Activated CD4-positive, alpha-beta T cell treated with anti-CD3 and anti-CD28 coated beads, Interleukin-2, amount 10 ng/mL, durations not matched to agents 7 days and 5 days (primary cell): ENCODE measurements at places on chromosomes 5 and 9. TPM values are rescaled to one million over a fixed set of nuclear protein-coding genes. Genes with fewer than 3 reads are reported as not detected.
A peak's percentile ranks its signal among the peaks of the same experiment; 100 is the strongest.

DNA sequence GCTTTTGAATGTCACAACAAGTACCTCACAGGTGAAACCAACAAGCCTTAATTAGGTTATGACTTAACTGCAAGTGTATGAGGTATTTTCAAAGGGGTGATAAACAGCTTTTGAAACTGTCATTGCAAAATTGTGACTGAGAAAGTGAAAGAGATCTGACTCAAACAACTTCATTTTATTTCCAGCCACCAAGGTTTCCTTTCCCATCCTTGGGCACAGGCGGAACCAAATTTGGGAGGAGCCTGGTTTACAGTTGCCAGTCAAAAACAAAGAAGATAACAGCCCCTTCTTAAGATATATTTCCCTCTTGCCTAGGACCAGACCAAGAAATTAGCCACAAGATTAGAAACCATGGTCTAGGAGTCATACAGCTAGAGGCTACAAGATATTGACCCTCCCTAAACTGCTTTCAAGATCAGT is 417.1 kb downstream of the CSNK1G3 start:
- H3K27me3 ChIP-seq, result no peaks in the 10 kb centered on the region
- H3K27ac ChIP-seq, result no peak overlapping the region
- no peak overlapping the region for H3K4me3 ChIP-seq
- no peaks in the 10 kb centered on the region for H3K36me3 ChIP-seq
- no peaks in the 10 kb centered on the region for H3K4me1 ChIP-seq
- DNase-seq, result no peak

GRCh38 chr9:95696701-95697100 is 178.8 kb upstream of the ERCC6L2 start:
- no peaks in the 10 kb centered on the region for H3K4me1 ChIP-seq
- no peaks in the 10 kb centered on the region for H3K27me3 ChIP-seq
- H3K36me3 ChIP-seq, result no peaks in the 10 kb centered on the region

- H3K27ac ChIP-seq, result no peak overlapping the region
- H3K27me3 ChIP-seq, result no peaks in the 10 kb centered on the region
- H3K4me3 ChIP-seq, result no peak overlapping the region
- H3K4me1 ChIP-seq, result no peaks in the 10 kb centered on the region
- no peak for DNase-seq
Measured at GRCh38 chr9:98771209-98771874, 25.0 kb downstream of the ANKS6 start.

- no peaks in the 10 kb centered on the region for H3K36me3 ChIP-seq
- peaks cover 8% of the 10 kb centered on the region for H3K27me3 ChIP-seq
- H3K4me1 ChIP-seq, result no peaks in the 10 kb centered on the region
- H3K4me3 ChIP-seq, result no peak overlapping the region
- DNase-seq, result no peak
- H3K27ac ChIP-seq, result no peak overlapping the region
Measured at GRCh38 chr5:16809010-16809394, 127.1 kb downstream of the MYO10 start.

GRCh38 chr9:89740722-89741121 is 135.9 kb downstream of the GADD45G start:
- H3K4me3 ChIP-seq, result peak overlapping the region; percentile 9
- H3K36me3 ChIP-seq, result peaks cover 10% of the 10 kb centered on the region
- peak overlapping the region; percentile 63 for H3K27ac ChIP-seq
- H3K4me1 ChIP-seq, result peaks cover 72% of the 10 kb centered on the region
- DNase-seq, result peak; percentile 45

GRCh38 chr9:116812231-116813030 is 125.3 kb downstream of the TRIM32 start:
- no peak for DNase-seq
- H3K4me3 ChIP-seq, result no peak overlapping the region
- H3K27ac ChIP-seq, result no peak overlapping the region
- H3K27me3 ChIP-seq, result no peaks in the 10 kb centered on the region

DNA sequence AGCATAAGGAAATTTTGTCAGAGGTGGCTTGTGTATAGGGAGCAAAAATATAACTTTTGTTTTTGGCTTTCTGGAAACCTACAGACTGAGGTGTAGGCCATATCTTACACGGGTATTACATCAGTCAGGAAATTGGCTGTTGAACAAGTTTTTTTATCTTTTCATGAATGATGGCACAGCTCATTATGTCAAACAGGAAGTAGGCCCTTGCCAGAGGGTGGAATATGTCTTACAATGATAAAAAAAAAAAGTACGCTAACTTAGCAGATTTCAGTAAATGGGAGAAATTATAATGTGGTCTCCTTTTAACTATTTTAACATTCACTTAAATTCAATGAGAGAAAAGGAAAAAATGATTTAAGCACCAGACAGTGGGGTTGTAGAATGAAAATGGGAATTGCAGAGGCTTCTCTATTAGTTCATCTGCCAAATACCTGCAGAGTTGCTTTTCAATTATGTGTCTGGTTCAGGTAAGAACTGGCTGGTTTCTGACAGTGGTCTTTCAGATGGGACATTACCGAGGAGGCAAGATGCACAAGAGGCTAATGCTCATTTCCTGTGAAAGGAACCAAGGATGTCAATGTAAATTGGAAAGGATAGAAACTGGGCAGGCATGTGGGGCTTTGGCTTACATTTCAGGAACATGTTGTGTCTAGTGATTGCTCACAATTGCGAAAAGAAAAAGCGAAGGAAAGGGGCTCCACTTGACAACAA is 169.9 kb downstream of the NNT start:
- H3K4me1 ChIP-seq, result peaks cover 9% of the 10 kb centered on the region
- no peaks in the 10 kb centered on the region for H3K27me3 ChIP-seq
- H3K36me3 ChIP-seq, result no peaks in the 10 kb centered on the region
- no peak for DNase-seq

- no peaks in the 10 kb centered on the region for H3K4me1 ChIP-seq
- no peak overlapping the region for H3K4me3 ChIP-seq
- DNase-seq, result no peak
- no peaks in the 10 kb centered on the region for H3K36me3 ChIP-seq
- no peak overlapping the region for H3K27ac ChIP-seq
- peaks cover 1% of the 10 kb centered on the region for H3K27me3 ChIP-seq
Measured at GRCh38 chr5:129884322-129884721, 19.9 kb upstream of the CHSY3 start.

DNA sequence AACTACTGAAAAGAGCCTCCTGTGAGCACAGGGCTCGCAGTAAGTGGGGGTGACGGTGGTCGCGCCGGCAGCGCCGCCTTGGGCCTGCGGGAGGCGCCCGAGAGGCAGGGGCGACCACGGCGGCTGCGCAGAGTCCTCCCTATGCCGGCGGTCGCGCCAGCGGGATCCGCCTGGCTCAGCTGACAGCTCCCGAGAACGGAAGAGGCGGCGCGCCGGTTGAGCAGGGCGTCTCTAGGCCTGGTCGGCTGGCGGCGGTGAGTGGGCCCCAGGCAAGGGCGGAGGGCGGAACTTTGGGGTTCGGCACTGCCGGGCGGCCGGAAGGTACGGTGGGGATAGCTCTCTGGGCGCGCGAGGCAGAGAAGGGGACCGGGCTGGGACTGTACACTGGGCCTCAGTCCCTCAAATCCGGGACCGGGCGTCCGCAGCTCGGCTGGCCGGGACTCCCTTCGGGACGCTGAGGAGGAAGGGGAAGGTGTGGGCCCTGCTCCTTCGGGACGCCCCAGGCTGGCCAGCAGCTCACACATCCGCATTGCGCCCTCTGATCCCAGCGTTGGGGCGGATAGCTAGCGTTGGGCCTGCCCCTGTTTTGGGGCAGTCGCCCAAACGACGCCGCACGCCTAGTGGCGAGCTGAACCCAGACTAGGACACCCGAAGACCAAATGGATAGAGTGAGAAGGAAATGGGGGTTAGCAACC is at the start of gene RNF14:
RNF14 (plus strand) TSS at position 192 of the 695 bp plus-strand sequence. CDS start 4,484 bp downstream, outside the sequence.
- peak within 1 kb of the TSS; percentile 98 for H3K4me3 ChIP-seq
- peaks cover 21% of the 10 kb centered on the region for H3K36me3 ChIP-seq
- peaks cover 39% of the 10 kb centered on the region for H3K4me1 ChIP-seq
- peak; percentile 95 for DNase-seq
- H3K27me3 ChIP-seq, result no peaks in the 10 kb centered on the region

DNA sequence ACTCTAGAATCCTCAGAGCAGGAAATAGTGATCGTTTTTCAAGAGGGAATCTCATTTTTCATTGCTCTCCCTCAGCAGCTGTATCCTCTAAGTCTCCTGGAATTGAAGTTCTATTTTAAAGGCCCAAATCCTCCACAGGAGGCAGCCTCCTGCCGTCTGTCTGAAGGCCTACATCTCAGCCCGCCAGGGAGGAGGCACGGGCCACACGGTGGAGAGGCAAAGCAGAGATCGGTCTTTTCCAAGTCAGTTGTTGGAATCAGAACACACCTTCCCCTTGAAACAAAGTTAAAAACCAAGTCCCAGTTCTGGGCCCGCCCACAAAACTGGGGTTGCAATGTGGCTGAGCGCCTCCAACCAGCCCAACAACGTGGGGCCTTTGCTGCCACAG is 68.7 kb downstream of the RAPGEF1 start:
- peaks cover 89% of the 10 kb centered on the region for H3K4me1 ChIP-seq
- H3K36me3 ChIP-seq, result peaks cover 28% of the 10 kb centered on the region
- no peak for DNase-seq
- H3K27ac ChIP-seq, result peak overlapping the region; percentile 99
- H3K4me3 ChIP-seq, result no peak overlapping the region

GRCh38 chr5:32445287-32445758 is 783 bp upstream of the ZFR start:
- H3K27me3 ChIP-seq, result peaks cover 8% of the 10 kb centered on the region
- peaks cover 21% of the 10 kb centered on the region for H3K36me3 ChIP-seq
- peak overlapping the region; percentile 91 for H3K4me3 ChIP-seq
- H3K27ac ChIP-seq, result no peak overlapping the region
- peaks cover 28% of the 10 kb centered on the region for H3K4me1 ChIP-seq

DNA sequence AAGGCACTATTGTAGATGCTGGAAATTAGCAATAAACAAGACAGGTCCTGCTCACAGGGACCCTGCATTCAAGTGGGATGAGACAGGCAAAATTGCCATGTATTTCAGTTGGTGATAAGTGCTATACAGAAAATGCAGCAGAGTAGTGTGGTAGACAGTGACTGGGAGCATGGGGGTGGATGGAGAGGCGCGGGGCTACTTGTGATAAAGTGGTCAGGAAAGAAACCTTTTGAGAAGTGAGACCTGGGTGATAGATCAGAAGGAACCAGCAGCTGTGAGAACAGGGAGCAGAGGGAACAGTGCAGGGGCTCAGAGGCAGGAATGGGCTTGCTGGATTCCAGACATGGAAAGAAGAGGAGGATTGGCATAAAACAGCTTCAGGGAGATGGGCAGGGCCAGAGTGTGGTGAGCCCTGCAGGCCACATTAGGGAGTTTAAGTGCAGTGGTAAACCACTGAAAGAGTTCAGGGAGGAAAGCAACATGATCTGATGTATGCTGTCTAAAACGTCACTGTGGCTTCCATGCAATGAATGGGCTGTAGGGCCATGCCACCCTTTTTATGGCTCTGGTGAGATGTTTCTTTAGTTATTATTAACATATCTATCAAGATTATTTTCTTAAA is 7.3 kb downstream of the CRHBP start:
- peaks cover 25% of the 10 kb centered on the region for H3K4me1 ChIP-seq
- no peak overlapping the region for H3K4me3 ChIP-seq
- H3K36me3 ChIP-seq, result no peaks in the 10 kb centered on the region
- DNase-seq, result peak; percentile 19
- H3K27ac ChIP-seq, result peak overlapping the region; percentile 1
- peaks cover 43% of the 10 kb centered on the region for H3K27me3 ChIP-seq

DNA sequence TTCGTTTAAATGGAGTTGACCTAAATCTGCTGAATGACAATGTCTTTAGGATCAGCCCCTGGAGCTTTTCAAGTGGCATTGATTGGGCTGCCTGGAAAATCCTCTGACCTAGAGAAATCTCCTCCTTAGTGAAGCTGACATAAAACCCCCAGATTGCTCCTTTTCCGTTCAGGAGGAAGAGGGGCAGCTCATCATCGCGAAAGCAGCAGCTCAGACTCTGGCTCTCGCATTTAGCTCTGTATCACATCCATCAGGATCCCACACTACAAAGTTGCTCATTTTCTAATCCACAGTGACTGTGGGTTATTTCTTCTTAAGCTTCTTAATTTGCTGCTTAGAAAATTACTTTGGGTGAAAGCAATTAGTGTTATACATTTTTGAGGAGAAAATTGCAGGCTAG is 373.7 kb downstream of the ENC1 start:
- H3K36me3 ChIP-seq, result no peaks in the 10 kb centered on the region
- H3K4me3 ChIP-seq, result no peak overlapping the region
- H3K27ac ChIP-seq, result no peak overlapping the region
- no peak for DNase-seq

- no peak overlapping the region for H3K4me3 ChIP-seq
- H3K4me1 ChIP-seq, result no peaks in the 10 kb centered on the region
- H3K36me3 ChIP-seq, result no peaks in the 10 kb centered on the region
- no peak for DNase-seq
- H3K27me3 ChIP-seq, result no peaks in the 10 kb centered on the region
Measured at GRCh38 chr5:5585751-5586341, 163.4 kb downstream of the ICE1 start.

- no peaks in the 10 kb centered on the region for H3K27me3 ChIP-seq
- no peaks in the 10 kb centered on the region for H3K36me3 ChIP-seq
- DNase-seq, result no peak
- peaks cover 4% of the 10 kb centered on the region for H3K4me1 ChIP-seq
- H3K4me3 ChIP-seq, result no peak overlapping the region
Measured at GRCh38 chr5:68673106-68673822, 420.6 kb upstream of the SLC30A5 start.

DNA sequence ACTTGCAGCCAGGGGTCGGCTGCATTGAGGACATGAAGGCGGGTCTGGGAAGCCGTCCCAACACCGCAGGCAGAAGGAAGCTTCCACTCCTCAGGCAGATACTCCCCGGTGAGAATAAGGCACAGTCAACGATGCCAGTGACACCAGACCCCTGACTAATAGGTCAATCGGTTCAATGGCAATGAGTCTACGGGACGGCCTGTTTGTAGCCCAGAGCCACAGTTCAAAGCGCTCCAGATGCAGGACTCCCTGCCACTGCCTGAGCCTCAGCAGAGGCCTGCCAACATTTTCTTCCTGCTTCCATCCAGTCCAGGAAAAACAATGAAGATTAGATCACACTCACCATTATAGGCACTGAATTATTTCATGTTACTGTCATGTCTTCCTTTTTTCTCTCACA is 84.5 kb upstream of the SIMC1 start:
- no peak for DNase-seq
- no peak overlapping the region for H3K4me3 ChIP-seq
- H3K4me1 ChIP-seq, result no peaks in the 10 kb centered on the region
- no peaks in the 10 kb centered on the region for H3K36me3 ChIP-seq
- H3K27ac ChIP-seq, result no peak overlapping the region

GRCh38 chr9:75265525-75265972 is 177.2 kb downstream of the OSTF1 start:
- no peaks in the 10 kb centered on the region for H3K27me3 ChIP-seq
- H3K4me1 ChIP-seq, result no peaks in the 10 kb centered on the region
- H3K27ac ChIP-seq, result no peak overlapping the region
- peak; percentile 67 for DNase-seq
- no peaks in the 10 kb centered on the region for H3K36me3 ChIP-seq

The PCDHA1 gene
- total RNA-seq, result not detected

The ENTPD2 gene
- total RNA-seq, result not detected

The EQTN gene
- total RNA-seq, result not detected

The ISL1 gene
- not detected for total RNA-seq

The TESK1 gene
- total RNA-seq, result 29.8 TPM

The PRR16 gene
- total RNA-seq, result not detected
